ENCODE measurements at places on chromosomes 6 and 20.
A peak's percentile ranks its signal among the peaks of the same experiment; 100 is the strongest.

DNA sequence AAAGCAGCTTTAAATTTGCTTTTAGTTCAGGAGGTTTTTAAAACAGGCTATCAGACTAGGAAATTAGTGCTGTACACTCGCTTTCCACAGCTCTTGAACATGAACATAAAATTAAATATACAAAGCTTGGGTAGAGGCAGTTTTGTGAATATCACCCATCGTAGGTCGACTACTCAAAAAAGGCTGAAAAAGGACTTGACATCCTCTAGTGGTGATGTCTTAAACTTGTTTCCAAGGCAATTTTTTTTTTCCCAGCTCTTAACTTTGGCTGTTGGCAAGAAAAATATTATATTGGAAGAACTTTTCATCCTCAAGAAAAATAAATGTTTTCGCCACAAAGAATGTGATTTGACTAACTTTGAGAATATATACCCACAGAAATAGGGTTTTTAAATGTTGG, 2.9 kb downstream of the MAP7 start:
- no peak for DNase-seq

DNA sequence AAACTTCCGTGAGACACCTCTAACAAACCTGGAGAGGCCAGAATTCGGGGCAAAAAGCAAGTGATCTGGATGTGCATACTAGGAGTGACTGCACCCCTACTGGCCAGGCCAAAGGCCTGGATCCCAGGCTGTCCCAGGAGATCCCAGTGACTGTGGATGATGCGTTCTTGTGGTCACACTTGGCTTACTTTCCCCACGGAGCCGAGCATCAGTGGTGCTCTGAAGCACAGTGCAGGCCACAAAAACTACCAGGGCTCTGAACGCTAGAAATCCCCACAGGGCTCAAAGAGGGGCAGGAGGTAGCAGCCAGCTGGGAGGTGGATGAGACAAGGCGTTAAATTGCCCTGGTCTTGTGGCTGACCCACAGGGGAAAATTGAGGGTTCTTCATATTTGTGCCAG, 7.1 kb downstream of the TRIM26 start:
- no peak for DNase-seq

DNA sequence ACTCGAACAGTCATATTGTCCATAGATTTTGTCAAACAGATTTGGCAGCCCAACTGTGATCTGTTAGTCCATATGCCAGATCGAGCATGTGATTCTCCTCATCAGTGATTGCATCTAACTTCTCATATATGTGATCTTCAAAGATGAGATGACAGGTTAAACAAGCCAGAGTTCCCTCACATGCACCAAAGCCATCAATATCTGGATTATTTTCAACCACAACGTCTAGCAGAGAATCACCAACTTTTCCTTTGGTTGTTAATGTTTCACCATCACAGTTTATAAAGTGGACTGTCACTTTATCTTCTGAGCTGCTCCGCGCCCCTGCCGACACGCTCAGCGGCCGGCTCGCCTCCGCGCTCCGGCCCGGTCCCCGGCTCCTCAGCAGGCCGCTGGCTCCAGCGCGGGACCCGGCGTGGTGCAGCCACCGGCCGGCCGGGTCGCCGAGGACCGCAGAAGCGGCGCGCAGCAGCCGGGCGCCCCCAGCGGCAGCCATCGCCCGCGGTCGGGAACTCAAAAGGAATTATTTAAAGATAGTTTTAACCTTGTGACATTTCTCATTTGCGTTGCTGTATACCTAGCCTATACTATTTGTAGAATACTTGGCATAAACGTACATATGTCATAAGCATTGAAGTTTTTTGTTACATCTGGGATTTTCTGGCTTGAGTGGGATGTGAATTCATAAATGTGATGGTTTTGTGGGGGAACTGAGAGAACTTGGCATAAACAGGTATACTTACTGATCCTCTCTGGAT, 40.1 kb upstream of the DYNLRB1 start:
- peak; percentile 40 for DNase-seq

DNA sequence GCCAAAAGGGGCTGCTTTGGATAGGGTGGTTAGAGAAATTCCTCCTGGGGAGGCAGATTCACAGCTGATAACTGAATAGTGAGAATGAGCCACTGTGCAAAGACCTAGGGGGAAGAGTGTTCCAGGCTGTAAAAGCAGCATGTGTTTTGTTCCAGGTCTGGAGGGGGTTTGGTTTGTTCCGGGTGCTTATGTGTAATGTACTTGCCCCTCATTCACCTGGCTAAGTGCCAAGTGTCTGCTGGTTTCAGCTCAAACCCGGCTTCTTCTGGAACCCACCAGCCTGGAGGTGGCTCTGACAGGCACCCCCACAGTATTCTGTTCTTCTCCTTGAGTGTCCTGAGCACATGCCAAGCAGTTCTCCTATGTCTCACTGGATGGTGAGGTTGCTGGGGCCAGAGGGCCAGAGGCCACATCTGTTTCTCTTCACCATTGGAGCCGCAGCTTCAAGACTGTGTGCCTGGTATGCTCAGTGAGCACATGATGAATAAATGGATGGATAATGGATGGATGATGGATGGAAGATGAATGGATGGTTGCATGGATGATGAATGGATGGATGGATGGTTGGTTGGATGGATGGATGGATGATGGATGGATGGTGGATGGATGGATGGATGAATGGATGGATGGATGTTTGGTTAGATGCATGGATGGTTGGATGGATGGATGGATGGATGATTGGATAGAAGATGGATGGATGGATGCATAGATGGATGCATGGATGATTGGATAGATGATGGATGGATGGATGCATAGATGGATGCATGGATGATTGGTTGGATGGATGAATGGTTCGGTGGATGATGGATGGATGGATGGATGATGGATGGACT, 227.6 kb downstream of the BMP7 start:
- DNase-seq, result no peak

- peak; percentile 7 for DNase-seq
Measured at GRCh38 chr20:51624157-51624731, 81.7 kb upstream of the NFATC2 start.

DNA sequence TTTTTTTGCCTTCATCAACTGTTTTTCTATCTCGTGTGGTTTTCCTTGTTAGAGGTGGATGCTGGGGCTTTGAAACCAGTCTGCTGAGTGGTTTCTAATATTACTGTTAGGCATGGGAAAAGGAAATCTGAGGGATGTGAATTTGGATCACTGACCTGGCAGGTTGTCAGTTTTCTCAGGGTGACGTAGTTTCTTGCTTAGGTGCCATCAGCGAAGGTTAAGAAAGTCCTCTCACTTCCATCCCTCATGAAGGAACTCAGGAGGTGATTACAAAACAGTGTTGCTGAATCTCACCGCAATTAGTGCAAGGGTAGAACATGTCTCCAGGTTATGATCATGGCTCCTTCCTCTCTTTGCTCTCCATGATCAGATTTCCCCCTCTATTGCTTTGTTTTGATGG, 135.9 kb downstream of the SOX4 start:
- DNase-seq, result no peak

- DNase-seq, result no peak
Measured at GRCh38 chr6:131173680-131174079, 38.4 kb downstream of the AKAP7 start.

- DNase-seq, result no peak
Measured at GRCh38 chr6:13697857-13698256, 13.8 kb downstream of the RANBP9 start.

DNA sequence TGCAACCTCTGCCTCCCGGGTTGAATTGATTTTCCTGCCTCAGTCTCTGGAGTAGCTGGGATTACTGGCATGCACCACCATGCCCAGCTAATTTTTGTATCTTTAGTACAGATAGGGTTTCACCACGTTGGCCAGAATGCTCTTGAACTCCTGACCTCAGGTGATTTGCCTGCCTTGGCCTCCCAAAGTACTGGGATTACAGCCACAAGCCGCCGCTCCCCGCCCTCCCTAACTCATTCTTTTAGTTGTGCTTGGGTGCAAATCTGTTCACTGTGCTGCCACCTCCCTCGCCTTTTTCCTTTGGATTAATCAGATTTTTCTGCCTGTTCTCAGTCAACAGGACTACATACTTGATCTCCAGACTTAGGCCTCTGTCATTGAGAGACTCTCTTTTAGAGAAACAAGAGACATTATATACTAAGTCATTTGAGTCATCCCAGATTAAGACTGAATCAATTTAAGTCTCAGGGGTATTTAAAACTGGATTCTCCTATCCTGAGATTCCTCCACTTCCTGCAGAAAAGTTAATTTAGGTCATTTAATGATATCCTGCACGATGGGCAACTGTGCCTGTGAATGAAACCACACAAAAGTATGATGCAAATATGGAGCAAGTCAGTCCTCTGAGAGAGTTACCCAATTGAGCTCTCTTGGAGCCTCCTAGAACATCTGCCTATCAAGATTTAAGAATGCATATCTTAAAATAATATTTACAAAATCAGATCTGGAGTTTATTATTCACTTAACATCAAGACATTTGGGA, 136.1 kb upstream of the THEMIS start:
- DNase-seq, result no peak

- no peak for DNase-seq
Measured at GRCh38 chr20:58715391-58715800, 22.8 kb downstream of the NPEPL1 start.

DNA sequence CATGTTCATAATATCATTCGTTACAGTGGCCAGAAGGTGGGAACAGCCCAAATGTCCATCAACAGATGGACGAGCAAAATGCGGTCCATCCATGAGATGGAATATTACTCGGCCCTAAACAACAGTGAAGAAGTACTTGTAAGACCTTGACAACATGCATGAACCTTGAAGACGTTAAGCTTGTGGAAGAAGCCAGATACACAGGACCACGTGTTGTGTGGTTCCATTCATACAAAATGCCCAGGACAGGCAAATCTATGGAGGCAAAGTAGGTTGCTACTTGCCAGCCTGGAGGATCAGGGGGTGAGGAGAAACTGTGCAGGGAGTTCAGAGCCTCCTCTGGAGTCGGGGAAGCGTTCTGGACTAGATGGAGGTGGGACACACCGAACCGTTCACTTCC, 207.1 kb downstream of the ERMARD start:
- no peak for DNase-seq

- DNase-seq, result no peak
Measured at GRCh38 chr20:12723811-12724210, 285.0 kb upstream of the SPTLC3 start.

GRCh38 chr6:79180052-79180451, 54.4 kb downstream of the HMGN3 start:
- no peak for DNase-seq

- no peak for DNase-seq
Measured at GRCh38 chr6:138225953-138226352, 7.7 kb upstream of the PBOV1 start.

GRCh38 chr6:160077526-160077925, 44.1 kb upstream of the SLC22A1 start:
- no peak for DNase-seq

- DNase-seq, result no peak
Measured at GRCh38 chr6:21392177-21392576, 201.4 kb upstream of the SOX4 start.

DNA sequence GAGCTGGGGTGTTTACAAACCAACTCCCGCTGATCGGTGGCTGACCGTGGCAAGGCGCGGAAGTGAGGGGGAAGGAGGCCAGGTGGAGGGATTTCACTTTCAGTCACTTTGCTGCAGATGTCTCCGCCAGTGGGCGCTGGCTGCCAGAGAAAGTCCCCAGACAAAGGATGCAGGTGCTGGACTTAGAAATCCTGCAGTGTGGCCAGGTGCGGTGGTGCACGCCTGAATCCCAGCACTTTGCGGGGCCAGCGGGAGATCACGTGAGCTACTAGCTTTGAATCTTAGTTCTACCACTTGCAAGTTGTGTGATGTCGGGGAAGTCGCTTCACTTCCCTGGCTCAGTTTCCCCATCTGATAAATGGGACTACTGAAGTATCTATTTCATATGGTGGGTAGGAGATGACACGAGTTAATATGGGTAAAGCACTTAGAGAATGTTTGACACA, 180.4 kb downstream of the ZNF217 start:
- DNase-seq, result no peak

- peak; percentile 11 for DNase-seq
Measured at GRCh38 chr6:73460056-73460455, 1.5 kb upstream of the MTO1 start.

GRCh38 chr20:10063482-10063881, 28.7 kb downstream of the ANKEF1 start:
- no peak for DNase-seq

DNA sequence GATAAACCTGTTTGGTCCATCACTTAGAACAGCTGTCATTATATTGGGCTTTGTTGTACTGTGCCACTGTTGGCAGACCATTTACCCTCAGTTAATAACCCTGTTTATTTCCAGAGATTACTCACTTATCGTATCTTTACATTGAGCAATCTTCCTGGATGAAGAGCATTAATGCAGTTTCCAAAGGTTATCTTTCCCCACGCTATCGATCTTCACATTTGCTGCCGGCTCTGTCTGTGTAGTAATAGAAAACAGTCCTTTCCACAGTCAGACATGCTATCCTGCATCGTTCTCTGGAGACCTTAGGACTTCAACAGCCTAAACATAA, 27.4 kb downstream of the GHRH start:
- DNase-seq, result no peak
